ENCODE measurements at places on chromosomes 2 and 18. TPM values are rescaled to one million over a fixed set of nuclear protein-coding genes. Genes with fewer than 3 reads are reported as not detected.

- no peak overlapping the region for H3K27ac ChIP-seq
- no peaks in the 10 kb centered on the region for H3K36me3 ChIP-seq
- H3K4me1 ChIP-seq, result no peaks in the 10 kb centered on the region
- no peaks in the 10 kb centered on the region for H3K27me3 ChIP-seq
- DNase-seq, result no peak
Observed at GRCh38 chr18:66438711-66439536, 165.0 kb downstream of the CDH19 start.

- H3K4me1 ChIP-seq, result peaks cover 54% of the 10 kb centered on the region
- no peak overlapping the region for H3K4me3 ChIP-seq
- H3K27ac ChIP-seq, result peak overlapping the region; percentile 19
- no peak for DNase-seq
Observed at GRCh38 chr2:233361297-233361696, 7.0 kb downstream of the DGKD start.

DNA sequence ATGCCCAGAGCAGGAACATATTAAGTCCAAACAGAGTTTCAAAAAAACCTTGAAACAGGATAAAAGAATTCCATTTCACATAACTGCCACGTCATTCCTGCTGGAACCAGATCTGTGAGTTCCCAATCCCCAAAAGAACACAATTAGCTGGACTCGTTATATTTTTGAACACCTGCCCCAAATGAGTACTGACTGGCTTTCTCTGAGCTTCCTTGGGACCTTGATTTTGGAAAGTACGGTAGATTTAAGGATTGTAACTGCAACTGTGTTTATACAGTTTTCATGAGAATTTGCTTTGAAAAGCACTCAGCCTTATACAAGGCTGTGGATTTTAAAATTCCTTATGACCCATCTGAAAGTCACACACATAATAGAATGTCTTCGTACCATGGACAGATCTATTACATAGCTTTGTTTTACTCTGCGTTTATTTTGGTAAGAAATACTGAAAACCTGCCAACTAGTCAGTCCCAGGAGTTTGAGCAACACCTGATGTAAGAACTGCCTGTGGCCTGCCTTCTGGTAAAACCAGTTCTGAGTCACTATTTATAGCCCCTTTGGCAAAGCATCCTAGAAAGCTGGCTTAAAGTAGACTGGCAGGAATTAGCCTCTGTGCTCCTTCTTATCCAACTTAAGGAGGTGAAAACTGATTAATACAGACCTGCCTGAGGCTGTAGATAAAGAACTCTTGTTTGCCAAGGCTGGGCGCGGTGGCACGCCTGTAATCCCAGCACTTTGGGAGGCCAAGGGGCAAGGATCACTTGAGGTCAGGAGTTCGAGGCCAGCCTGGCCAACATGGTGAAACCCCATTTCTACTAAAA is 48.1 kb downstream of the MERTK start:
- H3K27ac ChIP-seq, result no peak overlapping the region
- DNase-seq, result no peak
- H3K27me3 ChIP-seq, result no peaks in the 10 kb centered on the region
- no peaks in the 10 kb centered on the region for H3K36me3 ChIP-seq

GRCh38 chr2:88856409-88857135 is 165.1 kb downstream of the RPIA start:
- no peak for DNase-seq
- H3K4me1 ChIP-seq, result no peaks in the 10 kb centered on the region
- H3K27ac ChIP-seq, result no peak overlapping the region
- no peak overlapping the region for H3K4me3 ChIP-seq
- peaks cover 9% of the 10 kb centered on the region for H3K27me3 ChIP-seq
- no peaks in the 10 kb centered on the region for H3K36me3 ChIP-seq

- H3K4me3 ChIP-seq, result no peak overlapping the region
- peaks cover 10% of the 10 kb centered on the region for H3K4me1 ChIP-seq
- peak; percentile 71 for DNase-seq
- peaks cover 13% of the 10 kb centered on the region for H3K27me3 ChIP-seq
- H3K27ac ChIP-seq, result no peak overlapping the region
Observed at GRCh38 chr2:26922405-26923188, 47.8 kb upstream of the MAPRE3 start.

- H3K4me1 ChIP-seq, result no peaks in the 10 kb centered on the region
- no peak overlapping the region for H3K4me3 ChIP-seq
- no peaks in the 10 kb centered on the region for H3K27me3 ChIP-seq
- no peaks in the 10 kb centered on the region for H3K36me3 ChIP-seq
- DNase-seq, result no peak
Observed at GRCh38 chr2:128346291-128347170, 27.9 kb upstream of the HS6ST1 start.

DNA sequence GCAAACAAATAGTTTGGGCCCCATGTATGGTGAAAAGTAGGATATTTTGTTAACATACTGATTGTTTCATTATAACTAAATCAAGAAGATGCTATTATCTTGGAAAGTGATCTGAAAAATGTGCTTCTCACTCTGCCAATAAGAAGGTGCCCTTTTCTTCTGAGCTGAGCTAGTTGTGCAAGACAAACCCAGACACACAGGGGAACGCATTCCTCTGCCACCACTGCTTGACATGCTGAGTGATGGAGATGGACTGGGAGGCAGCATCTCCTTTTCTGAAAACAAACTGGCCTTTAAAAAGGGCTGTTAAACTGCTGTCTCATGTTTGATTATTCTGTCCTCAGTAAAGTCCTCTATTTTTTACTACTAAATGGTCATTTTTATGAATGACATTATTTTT is 1989.9 kb upstream of the CELF4 start:
- no peak for DNase-seq
- no peak overlapping the region for H3K27ac ChIP-seq
- H3K27me3 ChIP-seq, result no peaks in the 10 kb centered on the region

- H3K4me3 ChIP-seq, result no peak overlapping the region
- no peaks in the 10 kb centered on the region for H3K4me1 ChIP-seq
- no peak for DNase-seq
- no peaks in the 10 kb centered on the region for H3K27me3 ChIP-seq
- H3K36me3 ChIP-seq, result no peaks in the 10 kb centered on the region
- no peak overlapping the region for H3K27ac ChIP-seq
Observed at GRCh38 chr2:191462370-191462769, 215.6 kb upstream of the NABP1 start.

GRCh38 chr2:232878855-232879617 is 9.0 kb downstream of the SNORC start:
- H3K36me3 ChIP-seq, result no peaks in the 10 kb centered on the region
- peaks cover 5% of the 10 kb centered on the region for H3K4me1 ChIP-seq
- H3K27ac ChIP-seq, result no peak overlapping the region
- no peak overlapping the region for H3K4me3 ChIP-seq
- DNase-seq, result no peak

DNA sequence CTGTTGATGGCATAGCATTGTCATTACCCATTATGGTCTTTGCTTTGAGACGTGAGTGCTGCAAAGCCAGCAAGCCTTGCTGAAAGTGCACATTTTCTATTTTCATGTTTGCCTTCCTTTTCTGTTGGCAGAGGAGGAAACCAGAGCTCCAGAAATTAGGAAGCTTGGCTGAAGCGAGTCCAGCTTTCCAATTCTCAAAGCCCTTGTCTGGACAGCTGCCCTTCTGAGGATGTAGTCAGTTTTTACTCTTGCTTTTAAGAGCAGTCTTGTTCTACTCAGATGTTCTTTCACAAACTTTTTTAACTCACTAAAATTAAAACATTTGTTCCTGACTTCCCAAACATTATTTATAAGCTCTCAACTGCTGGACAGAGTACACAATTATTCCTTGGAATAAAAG is 93.8 kb downstream of the ICOS start:
- no peak for DNase-seq
- no peak overlapping the region for H3K27ac ChIP-seq
- H3K4me3 ChIP-seq, result no peak overlapping the region
- no peaks in the 10 kb centered on the region for H3K36me3 ChIP-seq

DNA sequence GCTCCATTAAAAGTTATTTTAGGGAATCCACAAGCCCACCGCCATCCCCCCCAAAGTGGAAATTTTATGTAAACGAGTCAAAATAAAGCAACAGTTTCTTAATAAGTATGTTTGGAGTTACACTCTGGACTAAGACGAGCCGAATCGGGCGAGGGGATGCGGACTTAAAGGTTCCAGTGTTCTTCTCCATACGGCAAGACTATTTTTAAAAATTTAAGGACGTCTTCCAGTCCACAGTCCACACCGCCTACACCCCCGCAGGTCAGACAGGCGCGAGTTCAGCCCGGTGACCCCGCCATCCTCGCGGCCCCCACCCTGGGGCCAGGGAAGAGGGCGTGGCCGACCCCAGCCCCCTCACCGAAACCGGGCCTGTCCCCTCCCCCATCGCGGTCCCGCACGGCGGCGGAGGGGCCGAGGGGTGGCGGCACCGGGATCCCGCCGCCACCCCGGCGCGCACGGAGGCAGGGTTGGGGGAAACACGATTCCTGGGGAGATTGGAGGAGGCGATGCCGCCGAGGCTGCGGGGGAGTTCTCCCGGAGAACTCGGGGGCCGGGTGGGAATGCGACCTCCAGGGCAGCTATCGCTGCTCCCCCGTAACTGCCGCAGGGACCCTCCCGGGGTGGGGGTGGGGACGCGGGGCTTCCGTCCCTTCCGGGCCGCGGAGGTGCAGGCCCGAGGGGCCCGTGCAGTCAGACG is 24.5 kb upstream of the SMAD7 start:
- peaks cover 12% of the 10 kb centered on the region for H3K27me3 ChIP-seq
- H3K36me3 ChIP-seq, result no peaks in the 10 kb centered on the region
- H3K4me3 ChIP-seq, result peak overlapping the region; percentile 66
- H3K4me1 ChIP-seq, result peaks cover 11% of the 10 kb centered on the region
- H3K27ac ChIP-seq, result peak overlapping the region; percentile 55

DNA sequence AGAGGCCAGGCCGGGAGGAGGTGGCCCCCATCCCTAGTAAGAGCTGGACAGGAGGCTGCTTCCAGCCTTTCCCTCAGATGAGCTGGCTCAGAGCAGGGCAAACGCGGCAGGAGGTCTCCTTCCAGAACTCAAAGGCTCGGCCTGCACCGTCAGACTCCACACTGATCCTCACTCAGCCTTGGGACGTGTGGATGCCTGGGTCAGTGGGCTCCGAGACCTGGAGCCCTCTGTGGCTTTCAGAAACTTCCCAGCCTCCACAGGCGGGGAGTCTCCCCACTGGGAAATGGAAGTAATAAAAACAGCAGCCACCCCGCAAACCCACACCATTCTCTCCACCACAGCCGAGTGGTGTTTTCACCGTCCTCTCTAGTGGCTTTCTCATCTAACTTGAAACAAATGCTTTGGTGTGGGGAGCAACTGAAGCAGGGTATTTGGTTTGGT is 54.3 kb downstream of the INPP5D start:
- H3K36me3 ChIP-seq, result peaks cover 21% of the 10 kb centered on the region
- peaks cover 58% of the 10 kb centered on the region for H3K4me1 ChIP-seq
- H3K4me3 ChIP-seq, result no peak overlapping the region
- H3K27me3 ChIP-seq, result no peaks in the 10 kb centered on the region
- H3K27ac ChIP-seq, result peak overlapping the region; percentile 47

DNA sequence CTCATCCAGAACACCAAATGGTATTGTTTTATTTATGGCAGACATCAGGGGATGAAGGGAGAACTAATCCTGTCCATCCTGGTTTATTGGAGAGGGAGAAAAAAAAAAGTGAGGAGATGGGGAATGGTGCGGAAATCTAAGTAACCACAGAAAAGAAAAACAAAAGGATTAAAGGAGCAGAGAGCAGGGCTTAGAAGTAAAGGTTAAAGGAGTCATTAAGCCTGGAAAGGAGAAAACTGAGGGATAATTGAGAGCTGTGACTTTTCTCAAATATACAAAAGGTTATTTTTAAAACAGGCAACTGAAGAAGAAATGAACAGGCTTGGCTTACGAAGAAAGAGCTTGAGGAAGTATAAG is 127.2 kb upstream of the PPP1CB start:
- no peaks in the 10 kb centered on the region for H3K27me3 ChIP-seq
- H3K27ac ChIP-seq, result peak overlapping the region; percentile 93
- H3K4me1 ChIP-seq, result peaks cover 86% of the 10 kb centered on the region
- H3K4me3 ChIP-seq, result peak overlapping the region; percentile 69
- no peak for DNase-seq

GRCh38 chr2:122029945-122030344 is 274.5 kb downstream of the TSN start:
- no peak overlapping the region for H3K4me3 ChIP-seq
- DNase-seq, result no peak
- peaks cover 3% of the 10 kb centered on the region for H3K4me1 ChIP-seq
- no peaks in the 10 kb centered on the region for H3K36me3 ChIP-seq
- H3K27ac ChIP-seq, result no peak overlapping the region
- no peaks in the 10 kb centered on the region for H3K27me3 ChIP-seq

DNA sequence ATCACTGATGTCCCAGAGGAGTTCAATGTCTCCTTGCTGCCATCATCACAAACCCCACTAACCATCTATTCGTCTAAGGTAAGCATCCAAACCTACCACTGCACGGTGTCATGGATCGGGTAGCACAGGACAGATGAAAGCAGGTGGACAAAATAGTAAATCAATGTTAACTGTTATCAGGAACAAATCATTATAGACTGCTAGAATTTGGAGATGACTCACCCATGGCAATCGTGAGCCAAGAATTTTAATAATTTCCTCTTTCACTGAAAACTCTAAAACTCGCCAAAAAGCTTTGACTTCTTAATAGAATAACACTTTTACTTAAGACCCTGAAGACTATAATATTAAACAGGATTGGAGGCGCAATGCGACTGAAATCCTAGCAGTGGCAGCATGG is 33.7 kb upstream of the BZW1 start:
- no peaks in the 10 kb centered on the region for H3K36me3 ChIP-seq
- H3K4me3 ChIP-seq, result no peak overlapping the region
- no peak for DNase-seq
- H3K27ac ChIP-seq, result no peak overlapping the region
- no peaks in the 10 kb centered on the region for H3K27me3 ChIP-seq

- no peaks in the 10 kb centered on the region for H3K4me1 ChIP-seq
- DNase-seq, result no peak
- no peak overlapping the region for H3K4me3 ChIP-seq
- no peaks in the 10 kb centered on the region for H3K27me3 ChIP-seq
- H3K27ac ChIP-seq, result no peak overlapping the region
Observed at GRCh38 chr2:153595939-153596338, 117.4 kb upstream of the RPRM start.

DNA sequence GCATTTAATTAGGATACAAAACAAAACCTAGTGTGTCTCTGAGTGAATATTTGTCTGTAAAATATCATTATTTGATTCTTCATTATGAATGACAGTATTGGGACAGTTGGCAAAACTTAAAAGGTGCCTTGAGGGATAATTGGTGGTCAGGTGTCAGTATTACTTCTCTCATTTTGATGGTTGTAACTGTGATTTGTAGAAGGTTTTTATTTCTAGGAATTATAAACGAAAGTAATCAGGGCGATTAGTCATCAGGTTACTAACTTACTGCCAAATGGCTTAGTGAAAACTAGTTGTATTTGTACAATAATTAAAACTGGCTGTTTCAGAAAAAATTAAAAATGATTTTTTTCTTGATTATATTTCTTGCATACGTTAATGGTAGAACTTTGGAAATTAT is 117.6 kb downstream of the BIRC6 start:
- no peak for DNase-seq
- no peak overlapping the region for H3K27ac ChIP-seq
- H3K36me3 ChIP-seq, result peaks cover 39% of the 10 kb centered on the region
- no peaks in the 10 kb centered on the region for H3K27me3 ChIP-seq
- H3K4me3 ChIP-seq, result no peak overlapping the region

FAP gene
- not detected for total RNA-seq

USP14 gene
- total RNA-seq, result 94.7 TPM

CIB4 gene
- total RNA-seq, result not detected

TMEM169 gene
- total RNA-seq, result 1.8 TPM
